Naive B cell (primary cell): ENCODE measurements at places on chromosomes 2 and 18.

GRCh38 chr2:20326163-20326780 is 24.4 kb downstream of the PUM2 start:
- peak; percentile 32 for DNase-seq

GRCh38 chr2:240869109-240869955 is 708 bp downstream of the AGXT start:
- no peak for DNase-seq

GRCh38 chr2:98505311-98505808 is 60.7 kb downstream of the INPP4A start:
- no peak for DNase-seq

GRCh38 chr2:74515981-74516633 is 1.9 kb downstream of the TLX2 start:
- DNase-seq: peak; percentile 64

- no peak for DNase-seq
Observed at GRCh38 chr18:22277758-22278157, 108.4 kb downstream of the GATA6 start.

DNA sequence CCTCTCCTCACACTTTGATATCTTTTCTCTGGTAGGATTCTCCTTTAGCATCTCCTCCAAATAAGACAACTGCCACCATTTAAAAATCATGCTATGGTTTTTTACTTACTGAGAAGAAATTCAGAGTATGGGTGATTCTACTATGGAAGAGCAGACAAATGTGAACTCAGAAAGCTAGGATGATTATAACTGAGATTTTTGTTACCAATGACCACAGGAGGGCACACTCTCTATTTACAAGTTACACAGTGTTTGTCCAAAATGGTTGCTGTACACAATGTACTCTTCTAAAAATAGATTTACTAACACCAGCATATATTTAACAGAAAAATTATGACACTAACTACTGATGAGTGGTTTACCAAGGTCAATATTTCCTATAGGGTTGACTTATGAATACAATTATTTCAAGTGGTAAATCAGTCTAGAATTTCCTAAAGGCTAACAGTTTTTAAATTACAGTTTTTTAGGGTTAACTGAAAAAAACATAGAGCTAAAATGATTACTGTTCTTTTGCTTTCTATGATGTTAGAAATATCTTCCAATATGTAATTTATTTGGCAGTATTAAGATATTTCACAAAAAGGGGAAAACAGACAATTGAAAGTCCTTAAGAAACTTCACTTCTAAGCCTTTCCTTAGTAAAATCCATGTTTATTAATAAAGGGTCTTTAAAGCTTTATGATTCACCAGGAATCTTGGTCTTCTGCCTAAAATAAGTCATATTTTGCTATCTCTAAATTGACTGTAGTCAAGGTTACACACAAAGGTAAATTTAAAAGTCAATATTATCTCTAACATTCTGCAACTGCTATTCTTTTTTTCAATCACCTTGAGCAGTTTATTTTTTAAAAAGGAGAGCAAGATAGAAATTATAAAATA is 57.2 kb downstream of the MAP4K3 start:
- DNase-seq: peak; percentile 31

DNA sequence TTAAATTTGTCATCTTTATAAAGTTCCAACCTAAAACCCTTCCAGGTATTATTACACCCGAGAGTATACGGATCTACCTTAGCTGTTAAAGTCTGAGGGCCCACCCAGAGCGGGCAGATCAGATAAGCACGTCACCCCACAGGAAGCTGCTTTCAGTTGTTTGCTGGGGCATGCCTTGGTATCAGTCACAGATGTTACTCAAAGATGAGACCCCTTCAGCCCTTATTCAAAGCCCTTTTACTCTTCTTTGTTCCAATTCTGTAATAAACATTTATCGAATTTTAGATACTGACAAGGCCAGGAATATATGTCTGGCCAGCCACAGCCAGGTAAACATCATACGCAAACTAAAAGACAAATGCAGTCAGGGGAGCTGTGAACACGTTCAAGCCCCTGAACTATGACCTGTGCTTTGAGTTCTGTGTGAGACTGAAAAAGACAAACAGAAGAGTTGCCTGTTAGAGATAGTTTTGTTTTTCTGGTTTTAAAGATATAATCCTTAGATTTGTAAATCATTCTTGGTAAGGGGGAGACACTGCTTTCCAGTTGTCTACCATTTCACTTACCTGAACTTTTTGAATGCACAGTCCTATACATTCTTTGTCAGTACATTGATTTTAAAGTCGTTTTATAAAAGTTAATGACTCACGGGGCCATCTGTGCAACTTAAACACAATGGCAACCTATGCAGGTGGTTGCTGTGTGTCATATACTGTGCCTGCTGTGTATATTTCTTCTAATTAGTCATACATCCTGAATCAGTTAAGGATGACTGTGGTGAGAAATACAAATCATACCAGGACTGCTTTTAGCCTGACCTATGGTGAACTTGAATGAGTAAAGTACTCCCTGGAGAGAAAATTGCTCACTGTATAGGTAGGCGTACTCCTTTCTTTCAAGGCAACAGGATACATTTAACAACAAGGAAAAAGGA is 100.5 kb upstream of the ITPRID2 start:
- DNase-seq: no peak

DNA sequence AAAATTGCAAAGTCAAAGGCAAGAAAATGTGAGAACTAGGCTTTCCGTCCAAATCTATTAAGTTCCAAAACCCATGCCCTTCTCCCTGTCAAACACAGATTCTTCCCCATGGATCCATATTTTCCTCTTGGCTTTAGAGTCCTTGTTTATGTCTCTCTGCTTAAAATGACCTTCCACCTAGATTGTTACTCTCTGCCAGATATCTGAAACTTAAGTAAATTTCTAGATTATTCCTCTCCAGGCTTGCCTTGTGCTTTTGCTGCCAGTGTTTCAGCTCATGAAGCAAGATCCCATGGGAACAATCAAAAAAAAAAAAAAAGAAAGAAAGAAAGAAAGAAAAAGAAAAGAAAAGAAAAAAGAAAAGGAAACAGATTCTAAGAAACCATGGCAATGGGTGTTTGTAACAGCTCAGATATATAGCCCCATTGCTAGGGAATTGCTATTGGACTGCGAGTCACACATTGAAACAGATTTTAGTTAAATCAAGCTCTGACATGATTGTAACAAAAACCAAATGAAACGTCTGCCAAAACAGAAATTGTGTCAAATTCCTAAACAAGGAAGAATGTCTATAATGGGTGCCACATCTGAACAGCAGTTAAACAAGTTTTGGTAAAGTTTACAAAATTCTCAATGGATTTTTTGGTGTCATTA is 660.7 kb upstream of the CNTNAP5 start:
- no peak for DNase-seq

DNA sequence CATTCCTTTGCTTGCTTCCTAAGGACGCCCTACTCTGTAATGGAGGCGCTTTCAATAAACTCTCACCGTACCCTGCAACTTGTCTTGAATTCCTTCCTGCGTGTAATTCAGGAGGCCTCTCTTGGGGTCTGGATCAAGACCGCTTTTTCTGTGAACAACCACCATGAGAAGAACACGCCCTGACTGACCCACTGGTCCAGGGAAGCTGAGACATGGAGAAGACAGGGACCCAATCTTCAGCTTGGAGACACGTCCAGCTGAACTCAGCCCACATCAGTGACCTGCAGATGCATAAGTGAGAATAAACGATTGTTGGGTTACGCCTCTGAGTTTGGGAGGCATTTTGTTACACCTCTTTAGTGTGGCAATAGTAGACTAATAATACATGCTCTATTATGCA is 7.8 kb upstream of the NARS1 start:
- no peak for DNase-seq

GRCh38 chr2:241061275-241061674 is 40.8 kb downstream of the MTERF4 start:
- no peak for DNase-seq

DNA sequence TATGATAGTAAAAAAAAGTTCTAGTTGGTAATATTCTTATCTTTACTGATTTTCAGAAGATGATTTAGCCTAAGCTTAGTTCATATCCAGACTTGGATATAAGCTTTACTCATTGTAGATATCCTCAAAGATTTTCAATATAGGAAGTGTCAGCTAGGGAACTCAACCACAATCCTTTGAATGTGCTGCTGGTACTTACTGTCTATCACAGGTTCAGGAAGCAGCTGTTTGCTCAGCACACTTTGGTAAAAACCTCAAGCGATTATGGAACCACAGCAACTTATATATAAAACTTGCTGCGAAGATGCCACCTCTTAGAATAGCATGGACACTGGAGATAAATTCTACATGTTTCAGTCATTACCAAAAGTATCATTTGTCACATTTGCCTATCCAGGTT is 60.1 kb upstream of the TNFRSF11A start:
- no peak for DNase-seq

- DNase-seq: no peak
Observed at GRCh38 chr2:72956936-72957335, 39.6 kb downstream of the EMX1 start.

DNA sequence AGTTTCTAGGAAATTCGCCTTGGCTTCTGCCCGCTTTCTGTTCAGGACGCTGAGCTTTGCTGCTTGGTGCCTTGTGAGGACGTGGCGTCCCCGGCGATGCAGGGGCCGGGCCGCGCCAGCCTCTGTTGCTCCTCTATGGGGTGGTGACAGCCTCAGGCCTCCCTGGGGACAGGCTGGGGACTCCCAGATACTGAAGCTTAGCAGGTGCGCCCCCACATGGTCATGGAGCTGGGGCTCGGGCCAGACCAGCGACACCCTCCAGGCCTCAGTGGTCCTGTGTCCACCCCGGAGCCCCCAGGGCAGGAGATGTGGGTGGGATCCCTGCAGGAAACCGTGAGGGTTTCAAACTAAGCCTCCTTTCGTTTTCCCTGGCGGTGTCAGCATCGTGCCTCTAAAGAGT is 29.2 kb downstream of the KCNG2 start:
- DNase-seq: no peak

DNA sequence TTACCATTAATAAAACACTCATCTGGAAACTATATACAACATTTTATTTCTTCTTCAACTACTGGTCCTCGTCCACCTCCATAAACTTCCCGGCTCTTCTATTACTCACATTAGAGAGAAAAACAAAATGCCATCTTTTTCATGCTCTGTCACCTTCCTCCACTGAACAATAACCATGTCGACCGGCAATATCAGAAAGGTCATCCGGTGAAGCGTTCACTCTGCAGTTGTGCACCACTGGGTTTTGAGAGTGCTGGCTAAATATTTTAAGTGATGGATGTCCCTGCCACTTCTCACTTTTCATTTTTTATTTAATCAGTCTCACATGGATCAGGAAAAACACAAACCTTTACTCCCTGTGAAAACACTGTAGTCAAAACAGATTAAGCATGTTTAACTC is 48.2 kb downstream of the SPP2 start:
- no peak for DNase-seq

- no peak for DNase-seq
Observed at GRCh38 chr2:236664136-236664535, 94.5 kb downstream of the ACKR3 start.

- no peak for DNase-seq
Observed at GRCh38 chr2:96491860-96492497, 13.2 kb downstream of the NEURL3 start.

DNA sequence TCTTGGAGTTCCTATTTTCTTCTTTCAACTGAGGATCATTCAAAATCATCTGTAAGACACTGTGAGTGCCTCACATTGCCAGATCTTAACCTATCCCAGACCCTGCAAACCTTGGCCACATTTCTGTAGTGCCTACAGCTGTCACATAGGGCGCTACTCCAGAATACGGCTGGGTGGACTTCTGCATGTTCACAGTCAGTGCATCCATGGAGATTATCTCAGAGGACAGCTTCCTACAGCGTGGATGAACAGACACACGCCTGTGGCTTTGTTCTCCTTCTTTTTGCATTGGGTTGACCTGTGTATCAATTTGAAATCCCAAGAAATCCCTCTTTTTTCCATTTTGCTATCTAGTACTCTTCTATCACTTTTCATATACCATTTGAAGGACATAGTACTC is 1.9 kb upstream of the KLHL29 start:
- DNase-seq: no peak

- no peak for DNase-seq
Observed at GRCh38 chr2:1051075-1051474, 100.4 kb downstream of the SNTG2 start.

DNA sequence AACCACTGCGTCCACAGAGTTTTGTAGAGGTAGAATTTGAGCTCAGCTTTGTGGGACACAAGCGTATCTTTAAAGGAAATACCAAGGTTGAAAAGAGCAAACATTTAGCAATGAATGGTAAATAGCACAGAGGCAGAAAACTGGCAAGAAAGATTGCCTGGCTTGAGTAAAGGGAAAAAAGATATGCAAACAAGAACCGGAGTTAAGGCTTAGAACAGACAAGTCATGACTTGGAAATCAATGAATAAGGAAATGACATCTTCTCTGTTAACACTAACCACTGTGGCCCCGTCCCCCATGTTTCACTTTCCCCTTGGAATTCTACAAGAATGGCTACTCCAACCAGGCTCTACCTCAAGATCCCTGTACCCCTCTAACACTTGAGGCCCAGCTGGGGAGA is 3.8 kb downstream of the STAM2 start:
- DNase-seq: no peak

GRCh38 chr2:148552675-148553331 is 91.7 kb upstream of the EPC2 start:
- no peak for DNase-seq

DNA sequence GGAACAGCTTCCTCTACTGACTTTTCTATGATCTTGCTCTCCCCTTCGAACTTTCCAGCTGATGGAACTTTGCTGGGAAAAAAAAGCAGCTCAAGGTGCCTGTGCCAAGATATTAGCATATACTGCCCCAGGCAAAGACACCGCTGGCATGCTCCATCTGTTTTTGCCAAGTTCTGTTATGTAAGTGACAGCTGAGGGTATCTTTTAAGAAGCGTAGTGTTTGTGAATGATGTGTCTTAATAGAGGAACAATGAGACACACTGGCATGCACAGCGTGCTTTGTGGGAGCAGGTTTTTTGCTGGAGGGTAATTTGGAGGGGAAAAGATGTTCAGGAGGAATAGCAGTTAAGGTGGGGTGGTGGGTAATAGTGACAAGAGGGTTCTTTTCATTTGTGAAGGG is 47.8 kb downstream of the SLC4A3 start:
- no peak for DNase-seq

- no peak for DNase-seq
Observed at GRCh38 chr2:172965433-172966212, 110.0 kb upstream of the MAP3K20 start.

GRCh38 chr18:32380559-32380958 is 90.1 kb downstream of the GAREM1 start:
- DNase-seq: no peak

- no peak for DNase-seq
Observed at GRCh38 chr2:37869771-37870170, 55.3 kb upstream of the RMDN2 start.

DNA sequence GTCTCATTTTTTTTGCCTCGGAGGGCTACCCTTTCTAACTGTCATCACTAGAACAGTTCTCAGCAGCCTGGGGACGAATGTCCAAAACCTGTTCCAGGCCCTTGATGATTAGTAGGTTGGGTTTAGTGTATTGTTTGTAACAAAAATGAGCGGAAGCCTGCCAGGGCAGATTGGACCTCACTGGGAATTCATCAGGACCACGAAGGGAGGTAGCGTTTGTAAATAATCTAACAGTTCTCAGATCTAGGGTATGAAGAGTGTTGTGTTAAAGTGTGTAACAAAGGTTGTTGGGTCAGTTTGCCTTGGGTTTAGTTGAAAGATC is 799 bp downstream of the CEP68 start:
- DNase-seq: no peak
